ENCODE measurements at places on chromosomes 12 and 14.

- no peak for DNase-seq
Observed at GRCh38 chr14:55518391-55518790, 61.6 kb upstream of the KTN1 start.

- no peak for DNase-seq
Observed at GRCh38 chr14:76929927-76930326, 98.6 kb downstream of the IRF2BPL start.

GRCh38 chr14:104436741-104437701 is 142.5 kb upstream of the C14orf180 start:
- peak; percentile 62 for DNase-seq

DNA sequence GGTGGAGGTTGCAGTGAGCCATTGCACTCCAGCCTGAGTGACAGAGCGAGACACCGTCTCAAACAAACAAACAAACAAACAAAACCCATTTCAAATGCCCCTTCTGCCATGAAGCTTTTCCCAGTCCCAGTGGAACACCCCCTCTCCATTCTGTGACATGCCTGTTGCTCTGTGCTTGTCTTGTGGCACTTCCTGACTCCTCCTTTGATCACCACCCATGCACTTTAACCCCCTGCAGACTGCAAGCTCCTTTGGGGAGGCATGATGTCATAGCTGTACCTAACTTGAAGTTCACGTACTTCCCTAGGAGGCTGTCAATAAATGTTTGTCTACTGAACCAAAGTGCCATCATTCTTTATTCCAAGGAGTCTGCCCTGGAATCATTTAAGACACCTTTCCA is 64.7 kb downstream of the TMCC3 start:
- DNase-seq, result no peak

GRCh38 chr14:75046899-75047298 is 4.4 kb downstream of the MLH3 start:
- no peak for DNase-seq

GRCh38 chr12:123966596-123966995 is 6.0 kb downstream of the CCDC92 start:
- no peak for DNase-seq

DNA sequence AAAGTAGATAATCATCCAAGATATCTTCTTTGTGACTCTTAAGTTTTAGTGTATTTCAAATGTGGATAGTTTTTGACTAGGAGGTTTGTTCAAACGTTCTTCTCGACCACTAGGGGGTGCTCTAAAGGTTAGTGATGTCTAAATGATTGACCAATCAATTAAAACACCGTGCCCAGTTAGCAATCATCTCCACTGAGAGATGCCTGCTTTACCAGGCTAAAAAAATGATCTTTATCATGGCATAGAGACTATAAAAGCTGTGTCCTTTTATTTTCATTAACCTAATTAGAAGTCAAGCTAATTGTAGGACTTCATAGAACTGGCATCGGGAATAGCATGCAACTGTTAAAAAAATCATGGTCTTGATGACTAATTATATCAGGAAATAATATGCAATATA is 153.9 kb downstream of the PRKCH start:
- no peak for DNase-seq

- no peak for DNase-seq
Observed at GRCh38 chr14:61524936-61525292, 170.4 kb upstream of the HIF1A start.
